ENCODE measurements at places on chromosomes 3 and 15.

- DNase-seq = no peak
Measured at GRCh38 chr3:122677216-122677615, 3.4 kb upstream of the PARP14 start.

- DNase-seq = no peak
Measured at GRCh38 chr3:183392186-183393034, 36.0 kb downstream of the MCF2L2 start.

- DNase-seq = no peak
Measured at GRCh38 chr3:149566292-149566975, 91.4 kb downstream of the WWTR1 start.

DNA sequence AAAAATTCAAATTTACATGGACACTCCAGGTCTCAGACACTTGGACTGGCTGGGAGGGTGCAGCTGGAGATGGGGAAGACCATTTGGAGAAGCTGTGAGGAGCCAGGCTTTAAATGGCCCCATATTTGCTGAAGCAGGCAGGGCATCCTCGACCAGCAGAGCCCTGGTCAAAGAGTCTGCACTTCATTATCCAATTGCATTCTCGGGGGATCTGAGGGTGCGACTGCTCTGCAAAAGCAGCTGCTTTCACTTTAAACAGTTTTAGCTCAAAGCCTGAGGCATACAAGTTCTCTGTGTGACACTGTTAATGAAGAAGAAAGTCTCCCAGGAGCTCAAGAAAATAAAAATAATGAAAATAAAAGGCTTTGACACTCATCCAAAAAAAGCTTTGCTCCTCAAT, 98.0 kb upstream of the SLC25A36 start:
- DNase-seq = no peak

GRCh38 chr3:115831864-115832263, 208.6 kb downstream of the GAP43 start:
- DNase-seq = no peak
